ENCODE measurements at places on chromosomes 6 and 20.

- no peak for DNase-seq
Observed at GRCh38 chr6:31689249-31690110, 8.6 kb upstream of the LY6G5C start.

- DNase-seq = no peak
Observed at GRCh38 chr6:156634048-156634447, 143.1 kb upstream of the ARID1B start.

GRCh38 chr6:17536586-17536985, 63.5 kb upstream of the FAM8A1 start:
- peak; percentile 16 for DNase-seq

DNA sequence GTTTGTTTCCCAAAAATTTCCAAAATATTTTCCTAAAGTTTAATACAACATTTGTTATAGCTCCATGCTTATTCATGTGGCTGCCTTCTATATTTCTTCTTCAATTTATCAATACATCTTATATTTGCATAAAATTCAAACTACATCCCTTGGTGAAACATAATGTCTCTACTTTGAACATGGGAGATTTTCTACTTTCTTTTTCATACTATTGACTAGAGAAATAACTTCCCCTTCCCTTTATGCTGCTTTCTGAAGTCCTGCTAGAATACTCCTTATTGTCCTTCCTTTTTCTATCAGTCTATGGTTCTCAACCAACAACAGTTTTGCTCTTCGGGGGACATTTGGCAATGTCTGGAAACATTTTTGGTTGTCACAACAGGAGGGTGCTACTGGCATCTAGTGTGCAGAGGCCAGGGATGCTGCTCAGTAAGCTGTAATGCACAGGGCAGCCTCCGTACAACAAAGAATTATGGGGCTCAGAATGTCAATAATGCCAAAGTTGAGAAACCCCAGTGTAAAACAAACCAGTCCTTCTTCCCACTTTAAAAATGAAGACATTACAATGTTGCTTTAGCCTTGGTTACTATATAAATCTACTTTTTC, 29.9 kb downstream of the MKKS start:
- no peak for DNase-seq

DNA sequence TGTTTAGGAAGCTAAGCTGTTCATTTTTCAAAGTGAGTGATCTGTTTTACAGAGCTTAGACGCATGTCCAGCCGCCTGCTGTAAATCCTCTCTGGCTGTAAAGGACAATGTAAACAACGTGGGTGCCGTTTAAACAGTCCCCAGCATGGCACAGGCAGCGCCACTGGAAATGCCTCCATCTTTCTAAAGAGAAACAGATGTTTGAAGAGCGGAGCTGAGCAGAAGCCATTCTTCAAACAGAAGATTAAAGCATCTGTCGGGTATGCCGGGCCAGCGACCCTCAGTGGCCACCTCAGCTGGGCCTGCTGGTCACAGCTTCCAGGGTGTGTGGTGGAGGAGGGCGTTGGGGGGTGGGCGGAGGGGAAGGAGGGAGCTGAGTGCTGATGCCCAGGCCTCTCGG, 138.6 kb downstream of the ERMARD start:
- no peak for DNase-seq

- DNase-seq = no peak
Observed at GRCh38 chr6:4021854-4022695, 56.9 kb downstream of the FAM217A start.

DNA sequence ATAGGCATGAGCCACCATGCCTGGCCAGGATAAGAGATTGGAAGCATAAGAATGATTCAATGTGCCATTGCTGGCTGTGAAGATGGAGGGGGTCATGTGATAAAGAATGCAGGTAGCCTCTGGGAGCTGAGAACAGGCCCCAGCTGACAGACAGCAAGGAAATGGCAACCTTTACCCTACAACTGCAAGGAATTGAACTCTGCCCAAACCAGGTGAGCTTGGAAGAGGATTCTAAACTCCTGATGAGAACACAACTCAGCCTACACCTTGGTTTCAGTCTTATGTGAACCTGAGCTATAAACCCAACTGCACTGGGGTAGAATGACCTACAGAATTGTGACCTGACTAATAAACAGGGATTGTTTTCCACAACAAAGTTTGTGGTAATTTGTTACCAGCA, 82.0 kb upstream of the AKIRIN2 start:
- no peak for DNase-seq

- no peak for DNase-seq
Observed at GRCh38 chr6:26318459-26319404, 46.3 kb upstream of the BTN3A2 start.

DNA sequence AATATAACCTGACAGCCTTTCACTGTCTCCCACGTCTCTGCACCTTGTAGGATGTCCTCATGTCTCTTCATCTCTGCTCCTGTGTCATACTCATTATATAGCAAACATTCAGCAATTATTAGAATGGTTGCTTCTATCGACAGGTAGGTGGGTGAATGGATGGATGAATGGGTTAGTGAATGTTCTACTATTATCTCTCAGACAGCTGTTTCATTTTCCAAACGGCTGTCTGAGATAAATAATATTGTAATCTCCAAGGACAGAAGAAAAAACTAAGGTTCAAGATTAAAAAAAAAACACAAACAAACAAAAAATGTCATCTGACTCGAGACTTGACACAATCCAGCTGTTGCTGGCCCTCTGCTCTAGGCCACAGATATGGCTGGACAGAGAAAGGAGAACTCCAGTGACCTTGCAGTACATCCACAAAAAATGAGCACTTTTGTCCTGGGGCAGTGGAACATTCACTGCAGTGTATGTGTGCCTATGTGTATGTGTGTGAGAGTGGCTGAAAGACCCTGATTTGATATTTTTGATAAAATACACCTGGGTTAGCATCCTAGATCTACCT, 2.1 kb downstream of the HNF4A start:
- DNase-seq = no peak

- peak; percentile 28 for DNase-seq
Observed at GRCh38 chr6:116461932-116462885, 1.0 kb downstream of the CALHM6 start.

GRCh38 chr6:16442031-16442430, 203.6 kb downstream of the GMPR start:
- no peak for DNase-seq

DNA sequence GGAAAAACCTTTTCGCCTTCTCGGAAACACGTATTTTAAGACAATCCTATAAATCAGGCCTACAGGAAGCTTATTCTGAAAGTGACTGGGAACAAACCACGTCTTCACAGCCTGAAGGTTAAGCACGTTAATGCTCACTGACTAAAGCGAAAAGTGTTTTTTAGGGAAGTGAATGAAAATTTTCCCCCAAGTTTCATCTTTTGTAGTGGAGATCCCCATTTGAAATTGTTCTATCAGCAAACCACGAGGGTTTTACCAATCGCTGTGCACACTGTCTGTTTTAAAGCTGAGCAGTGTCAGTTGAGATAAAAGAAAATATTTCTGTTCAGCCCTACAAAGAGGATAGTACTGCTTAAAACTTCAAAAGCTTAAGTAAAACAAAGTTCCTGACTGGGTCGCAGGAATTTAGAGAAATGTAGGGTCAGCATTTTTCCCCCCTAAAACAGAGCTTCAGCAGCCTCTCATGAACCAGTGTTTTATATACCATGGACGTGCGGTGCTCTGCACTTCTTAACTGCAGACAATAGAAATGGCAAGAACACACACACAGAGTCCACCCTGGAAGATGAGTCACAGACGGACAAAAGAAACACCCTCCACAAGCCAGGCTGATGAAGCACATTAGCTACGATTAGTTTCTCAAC, 34.9 kb downstream of the SLC22A23 start:
- DNase-seq = no peak

DNA sequence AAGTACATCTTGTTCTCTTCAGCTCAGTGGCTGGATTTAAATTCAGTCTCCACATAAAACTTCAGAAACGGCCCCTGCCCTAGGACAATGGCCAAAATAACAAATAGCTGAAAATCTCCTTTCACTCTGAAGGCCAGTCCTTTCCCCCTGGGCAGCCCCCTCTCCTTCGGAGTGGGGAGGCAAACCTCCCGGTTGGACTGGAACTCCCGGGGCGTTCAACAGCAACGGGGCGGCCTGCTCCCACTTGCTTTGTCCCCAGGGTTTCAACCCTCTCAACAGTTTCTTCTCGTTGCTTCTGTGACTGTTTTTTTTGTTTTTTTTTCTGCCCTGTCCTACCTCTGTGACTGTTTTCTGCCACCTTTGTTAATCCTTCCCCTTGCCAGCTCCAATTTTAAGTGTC, 102.6 kb upstream of the DUSP22 start:
- no peak for DNase-seq

DNA sequence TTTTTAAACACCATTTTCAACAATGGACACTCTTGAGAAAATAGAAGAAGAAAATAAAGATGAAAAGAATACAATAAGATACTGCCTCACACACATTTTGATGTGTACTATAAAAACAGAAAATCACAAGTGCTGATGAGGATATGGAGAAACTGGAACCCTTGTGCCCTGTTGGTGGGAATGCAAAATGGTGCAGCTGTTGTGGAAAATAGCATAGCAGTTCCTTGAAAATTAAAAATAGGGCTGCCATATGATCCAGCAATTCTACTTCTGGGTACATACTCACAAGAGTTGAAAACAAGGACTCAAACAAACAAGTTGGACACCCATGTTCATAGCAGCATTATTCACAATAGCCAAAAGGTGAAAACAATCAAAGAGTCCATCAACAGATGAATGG, 173.0 kb downstream of the KIF16B start:
- DNase-seq = no peak

- no peak for DNase-seq
Observed at GRCh38 chr20:57283860-57284259, 17.4 kb upstream of the BMP7 start.

DNA sequence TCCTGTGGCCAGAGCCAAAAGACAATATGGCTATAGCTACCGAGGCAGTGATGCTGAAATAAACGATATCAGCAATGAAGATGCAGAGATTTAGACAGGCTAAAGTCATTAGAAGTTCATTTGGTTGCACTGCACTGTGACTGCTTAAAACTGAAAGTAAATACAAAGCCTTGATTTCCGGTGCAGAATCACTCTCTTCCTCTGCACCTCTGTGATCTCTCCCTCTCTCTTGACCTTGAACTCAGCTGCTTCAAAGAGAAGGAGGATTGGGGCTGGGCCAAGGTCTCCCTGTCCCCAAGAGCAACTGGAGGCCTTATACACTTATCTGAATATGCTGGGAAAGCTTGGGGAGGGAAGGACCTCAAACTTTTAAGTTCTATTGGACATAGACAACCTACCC, 34.6 kb upstream of the SPACA1 start:
- no peak for DNase-seq

DNA sequence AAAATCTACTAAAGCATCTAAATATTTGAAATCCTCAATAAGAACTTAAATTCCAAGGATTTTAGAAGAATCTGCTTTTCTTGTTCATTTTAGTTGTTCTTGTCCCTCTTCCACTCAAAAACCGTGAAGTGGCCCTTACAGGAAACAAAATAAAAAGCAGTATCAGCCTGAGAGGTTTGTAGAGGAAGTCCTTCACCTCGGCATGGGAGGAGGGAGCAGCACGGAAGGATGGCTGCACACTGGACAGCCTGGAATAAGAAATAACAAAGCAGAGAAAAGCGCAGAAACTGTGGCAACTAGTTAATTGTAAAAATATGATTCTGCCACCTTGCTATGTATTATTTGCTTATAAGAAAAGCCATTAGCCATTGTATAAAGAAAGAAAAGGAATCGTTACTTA, 46.1 kb downstream of the RALGAPA2 start:
- no peak for DNase-seq

GRCh38 chr6:46407776-46408530, 83.3 kb downstream of the RCAN2 start:
- no peak for DNase-seq

- DNase-seq = no peak
Observed at GRCh38 chr6:100467129-100468015, 2.7 kb upstream of the SIM1 start.

DNA sequence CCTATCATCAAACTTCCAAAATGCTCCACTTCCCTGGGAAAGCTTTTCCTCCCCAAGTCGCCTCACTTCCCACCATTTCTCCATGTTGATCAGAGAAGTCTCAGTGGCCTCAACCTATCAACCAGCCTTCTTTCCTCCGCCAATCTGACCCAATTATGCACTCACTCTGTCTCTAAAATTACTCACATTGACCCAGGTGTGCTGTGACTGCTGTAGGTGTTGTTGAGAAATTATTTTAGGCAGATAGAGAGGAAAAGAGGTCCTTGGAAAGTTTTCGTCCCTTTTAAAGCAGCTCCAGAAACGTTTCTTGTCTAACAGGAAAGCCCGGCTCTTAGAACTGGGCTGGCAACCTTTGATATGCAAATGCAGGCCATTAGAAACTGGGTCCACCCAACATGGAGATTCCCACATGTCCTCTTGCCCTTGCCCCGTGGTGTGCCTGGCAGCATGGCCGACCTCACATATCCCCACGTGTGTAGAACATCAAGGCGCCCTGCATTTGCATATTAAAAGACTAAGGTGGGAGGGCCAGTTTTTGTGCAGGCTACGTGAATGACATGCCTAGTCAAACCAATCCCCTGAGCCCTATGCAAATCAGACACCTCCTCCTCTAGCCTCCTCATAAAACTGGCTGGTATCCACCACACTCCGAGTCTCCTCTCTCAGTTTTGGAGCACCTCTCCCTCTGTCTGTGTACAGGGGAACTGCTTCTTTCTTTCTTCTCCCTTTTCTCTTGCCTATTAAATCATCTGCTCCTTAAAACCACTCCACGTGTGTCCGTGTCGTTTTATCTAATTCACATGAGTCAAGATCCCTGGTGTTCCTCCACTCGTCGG, 12.9 kb downstream of the IPCEF1 start:
- no peak for DNase-seq

DNA sequence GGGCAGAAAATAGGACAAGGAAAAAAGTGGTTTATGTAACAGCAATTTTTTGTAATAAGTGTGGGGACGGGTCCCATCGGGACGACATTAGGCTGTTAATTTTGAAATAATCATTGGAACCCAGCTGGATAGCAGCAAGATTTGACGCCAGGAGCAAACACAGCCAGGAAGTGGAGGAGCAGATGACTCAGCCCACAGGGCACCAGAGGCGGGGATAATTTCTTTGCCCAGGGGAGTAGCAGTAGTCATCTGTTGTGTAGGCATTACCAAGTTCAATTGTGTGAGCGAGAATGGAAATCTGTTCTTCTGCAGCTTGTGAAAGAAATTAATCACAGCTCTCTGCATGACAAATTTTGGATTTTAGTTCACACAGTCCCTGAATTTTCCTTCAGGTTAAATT, 22.6 kb upstream of the RIN2 start:
- no peak for DNase-seq

DNA sequence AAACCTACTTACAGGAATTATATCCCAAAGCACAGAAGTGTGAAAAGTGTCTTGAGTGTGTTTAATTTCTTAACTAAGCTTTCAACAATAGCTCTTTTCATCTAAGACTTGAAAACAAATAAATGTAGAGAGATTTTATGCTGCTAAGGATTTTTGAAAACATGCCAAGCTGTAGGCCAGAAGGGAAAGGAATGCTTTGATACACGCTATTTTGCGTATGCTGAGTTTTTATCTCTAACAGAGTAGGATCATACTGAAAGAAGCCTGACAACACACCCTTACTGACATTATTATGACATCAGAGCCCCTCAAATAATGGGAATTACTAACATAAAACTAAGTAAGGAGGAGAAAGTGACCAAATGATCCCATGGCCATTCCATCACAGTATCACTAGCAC, 265.5 kb downstream of the KHDC1L start:
- no peak for DNase-seq

Measured in stimulated activated CD4-positive, alpha-beta T cell treated with anti-CD3 and anti-CD28 coated beads, Interleukin-12 subunit alpha, Interleukin-12 subunit beta, amount 100 ng/mL, for 24 hours (primary cell).